Effector memory CD8-positive, alpha-beta T cell (primary cell): ENCODE measurements at places on chromosomes 5 and 9.

DNA sequence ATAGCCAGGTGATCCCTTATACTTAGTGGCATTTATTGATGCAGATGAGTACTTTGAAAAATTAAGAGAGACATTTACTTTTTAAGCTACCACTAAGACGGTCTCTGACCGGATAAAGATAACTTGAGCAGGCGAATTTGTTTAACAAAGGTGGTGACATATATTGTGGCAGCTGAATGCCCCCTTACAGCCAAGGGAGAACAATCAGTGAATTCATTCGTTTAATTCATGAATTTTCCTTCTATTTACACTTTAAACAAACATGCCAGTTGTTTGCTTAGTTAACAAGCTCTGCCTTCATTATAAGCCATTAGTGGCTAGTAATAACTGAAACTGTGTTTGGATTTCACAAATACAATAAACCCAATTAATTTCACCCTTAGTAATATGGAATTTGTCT lies 187.1 kb downstream of the AOPEP start:
- no peaks in the 10 kb centered on the region for H3K27me3 ChIP-seq
- DNase-seq, result no peak
- no peak overlapping the region for H3K27ac ChIP-seq
- no peaks in the 10 kb centered on the region for H3K36me3 ChIP-seq

DNA sequence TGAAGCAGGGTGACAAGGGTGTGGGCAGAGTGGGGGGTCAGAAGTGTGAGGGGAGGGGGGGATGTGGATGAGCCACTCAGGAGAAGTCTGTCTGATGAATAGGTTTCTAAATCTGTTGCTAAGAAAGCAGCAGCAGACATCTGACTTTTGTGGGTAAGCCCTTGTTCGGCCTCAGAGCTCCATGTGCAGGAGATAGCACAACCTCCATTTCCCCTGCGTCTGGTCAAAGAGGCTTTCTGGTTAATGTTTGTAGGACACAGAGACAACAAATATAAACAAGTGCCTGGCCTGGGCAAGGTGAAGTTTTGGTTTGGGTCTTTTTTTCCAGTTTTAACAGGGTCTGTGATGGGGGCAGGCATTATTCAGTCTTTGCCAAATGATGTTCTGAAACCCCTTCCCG lies 57.0 kb upstream of the GNE start:
- H3K4me3 ChIP-seq, result no peak overlapping the region
- H3K27ac ChIP-seq, result no peak overlapping the region
- no peaks in the 10 kb centered on the region for H3K36me3 ChIP-seq
- peaks cover 19% of the 10 kb centered on the region for H3K27me3 ChIP-seq
- no peak for DNase-seq

- DNase-seq, result no peak
- peaks cover 15% of the 10 kb centered on the region for H3K4me1 ChIP-seq
- H3K4me3 ChIP-seq, result peak overlapping the region; percentile 76
- no peaks in the 10 kb centered on the region for H3K27me3 ChIP-seq
- H3K36me3 ChIP-seq, result peaks cover 18% of the 10 kb centered on the region
Measured at GRCh38 chr9:136881691-136882108, 4.6 kb upstream of the TRAF2 start.

DNA sequence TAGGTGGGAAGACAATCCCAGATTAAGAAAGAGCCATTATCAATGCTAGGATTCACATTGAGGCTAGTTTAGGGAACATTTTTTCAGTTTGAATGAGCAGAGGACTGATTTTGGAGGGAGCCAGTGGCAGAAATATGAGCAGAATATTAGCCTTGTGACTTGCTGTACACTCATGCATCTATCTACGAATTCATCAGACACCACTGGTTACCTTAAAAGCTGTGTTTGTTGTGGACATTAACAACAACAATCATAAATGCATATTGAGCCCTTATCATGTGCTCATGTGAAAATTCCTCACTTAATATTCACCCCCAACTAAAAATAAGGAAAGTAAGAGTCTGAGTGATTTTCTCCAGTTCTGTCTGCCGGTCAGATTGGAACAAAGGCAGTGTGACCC lies 9.9 kb upstream of the SH3TC2 start:
- no peaks in the 10 kb centered on the region for H3K36me3 ChIP-seq
- no peak for DNase-seq
- H3K4me1 ChIP-seq, result no peaks in the 10 kb centered on the region
- no peak overlapping the region for H3K27ac ChIP-seq
- H3K27me3 ChIP-seq, result peaks cover 38% of the 10 kb centered on the region

DNA sequence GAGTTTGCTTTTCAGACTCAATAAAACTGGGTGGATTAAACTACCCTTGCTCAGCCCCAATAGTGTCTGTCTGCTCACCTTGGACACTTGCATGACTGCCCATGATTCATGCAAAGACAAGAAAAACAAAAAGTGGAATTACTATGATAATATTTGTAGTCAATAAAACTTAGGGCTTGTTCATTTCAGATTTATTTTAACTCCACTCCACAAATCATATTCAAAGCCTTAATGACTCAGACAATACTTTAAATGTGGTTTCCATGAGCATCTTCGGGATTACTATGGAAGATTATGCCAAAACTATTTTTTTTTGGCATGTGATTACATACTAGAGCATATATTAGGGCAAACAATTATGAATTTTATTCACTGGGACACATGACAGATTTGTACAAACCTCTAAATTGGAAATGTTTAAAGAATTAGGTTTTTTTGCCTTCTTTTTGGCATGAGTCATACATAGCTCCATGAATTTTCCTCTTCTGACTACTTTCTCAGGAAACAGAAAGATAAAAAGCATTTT lies 468.9 kb downstream of the ACTL7B start:
- DNase-seq, result no peak
- H3K4me3 ChIP-seq, result no peak overlapping the region
- H3K27ac ChIP-seq, result no peak overlapping the region
- no peaks in the 10 kb centered on the region for H3K27me3 ChIP-seq
- H3K4me1 ChIP-seq, result no peaks in the 10 kb centered on the region

GRCh38 chr5:150764530-150764929 lies 5.7 kb upstream of the DCTN4 start:
- H3K4me1 ChIP-seq, result peaks cover 3% of the 10 kb centered on the region
- no peak for DNase-seq
- H3K27me3 ChIP-seq, result peaks cover 21% of the 10 kb centered on the region
- no peak overlapping the region for H3K4me3 ChIP-seq

- peaks cover 27% of the 10 kb centered on the region for H3K4me1 ChIP-seq
- H3K4me3 ChIP-seq, result no peak overlapping the region
- H3K36me3 ChIP-seq, result no peaks in the 10 kb centered on the region
- DNase-seq, result no peak
Measured at GRCh38 chr9:110141227-110141793, 66.6 kb downstream of the C9orf152 start.

GRCh38 chr9:75089373-75089766 lies 1.1 kb downstream of the OSTF1 start:
- peaks cover 31% of the 10 kb centered on the region for H3K36me3 ChIP-seq
- H3K27me3 ChIP-seq, result no peaks in the 10 kb centered on the region
- H3K4me1 ChIP-seq, result peaks cover 47% of the 10 kb centered on the region
- DNase-seq, result no peak
- peak overlapping the region; percentile 89 for H3K4me3 ChIP-seq

DNA sequence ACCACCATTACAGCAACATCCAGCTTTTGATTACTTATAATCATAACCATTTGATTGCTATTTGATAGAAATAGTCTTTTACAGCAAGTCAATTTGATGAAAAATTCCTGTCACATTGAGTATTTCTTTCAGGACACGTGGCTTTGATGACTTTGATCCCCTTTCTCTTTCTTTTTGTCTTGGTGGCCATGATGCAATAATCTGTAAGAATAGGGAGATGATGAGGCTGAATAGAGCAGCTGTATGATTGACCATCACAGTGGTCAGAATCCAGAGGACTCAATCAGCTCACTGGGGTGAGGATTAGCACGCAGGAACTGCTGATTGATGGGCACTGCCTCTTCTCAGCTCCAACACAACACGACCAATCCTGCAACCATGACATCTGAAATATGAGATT lies 262.7 kb downstream of the PARP8 start:
- H3K4me1 ChIP-seq, result no peaks in the 10 kb centered on the region
- H3K4me3 ChIP-seq, result no peak overlapping the region
- H3K36me3 ChIP-seq, result no peaks in the 10 kb centered on the region

DNA sequence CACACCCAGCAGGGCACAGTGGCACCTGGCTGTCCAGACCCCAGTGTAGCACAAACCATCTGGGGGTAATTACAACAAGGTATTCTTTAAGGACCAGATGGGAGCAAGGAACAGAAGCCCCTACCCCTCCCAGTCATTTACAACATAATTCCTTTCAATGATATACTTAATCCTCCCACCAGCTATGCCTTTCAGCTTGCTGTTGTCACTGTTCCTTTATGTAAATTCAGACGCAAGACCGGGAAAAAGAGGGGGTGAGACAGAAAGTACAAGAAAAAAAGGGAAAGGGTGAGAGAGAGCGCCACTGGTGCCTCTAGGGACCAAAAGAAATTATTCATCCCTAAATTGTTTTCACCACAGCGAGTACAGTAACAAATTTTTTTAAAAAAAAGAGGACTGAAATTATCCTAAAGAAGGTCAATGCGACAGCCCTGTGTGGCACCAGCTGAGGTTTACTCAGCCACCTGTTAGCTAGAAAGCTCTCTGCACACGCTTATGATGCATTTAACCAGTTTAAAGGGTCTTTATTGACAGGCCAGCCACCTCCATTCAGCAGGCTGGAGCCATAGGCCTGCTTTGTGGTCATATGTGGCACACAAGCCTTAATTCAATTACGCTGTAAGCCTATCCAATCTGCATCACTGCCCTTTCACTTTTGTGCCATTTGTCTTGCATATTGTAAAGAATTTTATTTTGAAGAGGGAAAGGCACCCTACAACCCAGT lies 210.2 kb upstream of the ISL1 start:
- H3K27me3 ChIP-seq, result no peaks in the 10 kb centered on the region
- no peaks in the 10 kb centered on the region for H3K4me1 ChIP-seq
- H3K27ac ChIP-seq, result no peak overlapping the region
- no peak for DNase-seq
- H3K36me3 ChIP-seq, result no peaks in the 10 kb centered on the region
- H3K4me3 ChIP-seq, result no peak overlapping the region

- no peak for DNase-seq
- peak overlapping the region; percentile 93 for H3K27ac ChIP-seq
- peaks cover 14% of the 10 kb centered on the region for H3K36me3 ChIP-seq
- no peaks in the 10 kb centered on the region for H3K27me3 ChIP-seq
- H3K4me1 ChIP-seq, result peaks cover 63% of the 10 kb centered on the region
Measured at GRCh38 chr9:71910650-71911060, 338 bp downstream of the ABHD17B start.

- no peaks in the 10 kb centered on the region for H3K27me3 ChIP-seq
- DNase-seq, result no peak
- H3K36me3 ChIP-seq, result no peaks in the 10 kb centered on the region
- no peak overlapping the region for H3K4me3 ChIP-seq
- H3K27ac ChIP-seq, result no peak overlapping the region
Measured at GRCh38 chr5:163807781-163808180, 302.4 kb downstream of the MAT2B start.

- H3K36me3 ChIP-seq, result peaks cover 2% of the 10 kb centered on the region
- no peak for DNase-seq
- no peaks in the 10 kb centered on the region for H3K4me1 ChIP-seq
- H3K4me3 ChIP-seq, result no peak overlapping the region
Measured at GRCh38 chr9:88777498-88778312, 213.6 kb upstream of the S1PR3 start.

DNA sequence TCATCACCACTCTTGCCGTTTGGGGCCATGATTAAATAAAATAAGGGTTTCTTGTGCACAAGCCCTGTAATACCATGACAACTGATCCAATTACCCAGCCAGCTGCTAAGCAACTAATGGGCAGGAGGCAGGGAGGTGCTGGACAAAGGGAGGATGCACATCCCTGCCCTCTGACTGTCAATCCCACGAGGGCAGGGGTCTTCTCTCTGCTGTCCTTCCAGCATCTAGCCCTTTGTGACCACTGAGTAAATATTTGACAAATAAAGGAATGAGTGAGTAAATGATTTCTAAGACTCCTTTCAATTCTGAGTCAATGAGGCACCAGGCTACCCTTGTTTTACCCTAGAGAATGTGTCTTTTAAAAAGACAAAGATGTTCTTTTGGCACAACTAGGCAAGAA lies 247.1 kb downstream of the SYK start:
- H3K4me3 ChIP-seq, result no peak overlapping the region
- H3K27ac ChIP-seq, result no peak overlapping the region
- peaks cover 19% of the 10 kb centered on the region for H3K27me3 ChIP-seq
- H3K4me1 ChIP-seq, result peaks cover 10% of the 10 kb centered on the region

DNA sequence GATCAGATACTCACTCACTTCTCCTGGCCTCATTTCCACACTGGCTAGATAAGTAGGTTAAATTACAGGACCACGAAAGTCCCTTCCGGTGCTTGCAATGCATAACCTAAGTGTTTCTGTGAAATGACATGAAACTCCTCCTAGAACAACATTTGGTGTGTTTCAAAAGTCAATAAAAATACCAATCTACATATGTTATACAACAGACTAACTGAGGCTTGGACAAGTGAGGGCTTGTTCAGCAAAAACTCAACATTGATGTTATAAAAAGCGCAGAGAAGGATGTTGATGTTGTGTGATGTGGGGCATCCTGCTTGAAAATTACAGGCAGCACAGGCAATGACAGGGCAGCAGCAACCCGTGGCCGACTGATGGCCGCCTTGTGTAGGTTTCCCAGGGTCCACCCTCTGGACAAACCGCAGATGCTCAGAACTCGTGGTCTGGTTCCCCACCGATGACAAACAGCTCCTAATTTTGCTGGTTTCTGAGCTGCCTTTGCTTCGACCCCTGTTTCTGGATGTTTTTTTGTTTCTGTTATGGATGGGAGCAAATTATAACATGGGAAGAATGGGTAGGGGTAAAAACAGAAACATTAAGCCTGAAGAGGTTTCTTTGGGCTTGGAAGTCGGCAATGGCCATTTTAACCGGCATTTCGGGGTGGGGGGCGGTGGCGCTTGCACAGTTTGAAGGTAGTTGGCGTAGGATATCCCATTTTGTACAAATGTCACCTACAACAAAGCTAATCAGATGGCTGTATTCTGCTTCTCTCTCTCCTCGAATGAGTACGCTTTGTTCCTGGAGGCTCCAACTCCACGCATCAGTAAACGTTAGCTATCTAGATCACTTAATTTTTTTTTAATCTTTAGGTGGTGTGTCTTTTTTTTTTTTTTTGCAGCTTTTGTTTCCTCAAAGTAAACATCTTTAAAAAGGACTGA lies 116.1 kb downstream of the PDZD2 start:
- DNase-seq, result no peak
- peaks cover 14% of the 10 kb centered on the region for H3K27me3 ChIP-seq
- H3K4me1 ChIP-seq, result no peaks in the 10 kb centered on the region
- no peak overlapping the region for H3K27ac ChIP-seq

DNA sequence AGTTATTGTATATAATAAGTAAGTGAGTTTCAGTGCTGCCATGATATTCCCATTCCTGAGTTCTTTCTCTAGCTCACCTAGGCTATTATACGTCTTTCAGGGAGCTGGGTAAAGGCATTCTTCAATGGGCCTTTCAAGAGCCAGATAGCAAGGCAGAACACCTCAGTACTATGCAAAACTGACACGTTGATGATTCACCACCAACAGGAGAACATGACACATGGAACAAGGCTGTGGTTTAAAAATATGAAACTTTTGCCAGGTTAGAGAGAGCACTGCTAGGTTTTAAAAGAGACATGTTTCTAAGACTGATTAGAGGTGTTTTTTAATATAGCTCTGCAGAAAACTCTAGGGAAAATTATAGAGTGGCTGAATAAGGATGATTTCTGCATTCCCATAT lies 95.9 kb downstream of the UGCG start:
- H3K27ac ChIP-seq, result no peak overlapping the region
- no peak overlapping the region for H3K4me3 ChIP-seq
- H3K4me1 ChIP-seq, result peaks cover 5% of the 10 kb centered on the region

- H3K4me1 ChIP-seq, result no peaks in the 10 kb centered on the region
- H3K27ac ChIP-seq, result peak overlapping the region; percentile 5
- H3K36me3 ChIP-seq, result no peaks in the 10 kb centered on the region
- H3K4me3 ChIP-seq, result no peak overlapping the region
- peaks cover 29% of the 10 kb centered on the region for H3K27me3 ChIP-seq
Measured at GRCh38 chr9:105683688-105684275, 10.6 kb upstream of the TMEM38B start.
